ENCODE measurements at places on chromosomes 5 and 9. TPM values are rescaled to one million over a fixed set of nuclear protein-coding genes. Genes with fewer than 3 reads are reported as not detected.

Gene ADAMTS2
- 1.4 TPM for polyA plus RNA-seq

DNA sequence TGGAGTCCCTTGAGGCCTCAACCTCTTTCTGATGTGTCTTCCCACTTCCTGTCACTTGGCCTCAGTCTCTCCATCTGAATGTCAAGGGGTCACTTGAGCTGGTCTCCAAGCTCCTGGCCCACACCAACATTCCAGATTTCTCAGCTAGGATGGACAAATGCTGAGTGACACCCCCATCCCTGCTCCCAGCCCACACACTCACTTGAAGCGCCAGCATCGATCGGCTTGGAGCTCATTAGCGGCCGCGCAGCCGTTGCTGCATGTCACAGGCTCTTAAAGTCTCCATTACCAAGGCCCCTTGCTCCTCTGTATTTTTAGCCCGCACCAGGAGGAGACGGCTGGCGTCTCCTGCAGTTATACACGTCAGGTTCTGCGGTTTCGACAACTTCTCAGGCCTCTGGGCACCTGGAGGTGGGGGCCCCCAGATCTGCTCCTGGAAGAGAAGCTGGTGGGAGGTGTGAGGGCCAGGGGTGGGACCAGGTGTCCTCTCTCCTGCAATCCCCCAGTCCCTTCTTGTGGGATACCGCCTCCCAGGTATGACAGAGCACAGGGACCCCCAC, 33.4 kb upstream of the ARAP3 start:
- DNase-seq = no peak

Gene SEMA5A
- polyA plus RNA-seq = 0.54 TPM

Gene C5orf46
- not detected for polyA plus RNA-seq

DNA sequence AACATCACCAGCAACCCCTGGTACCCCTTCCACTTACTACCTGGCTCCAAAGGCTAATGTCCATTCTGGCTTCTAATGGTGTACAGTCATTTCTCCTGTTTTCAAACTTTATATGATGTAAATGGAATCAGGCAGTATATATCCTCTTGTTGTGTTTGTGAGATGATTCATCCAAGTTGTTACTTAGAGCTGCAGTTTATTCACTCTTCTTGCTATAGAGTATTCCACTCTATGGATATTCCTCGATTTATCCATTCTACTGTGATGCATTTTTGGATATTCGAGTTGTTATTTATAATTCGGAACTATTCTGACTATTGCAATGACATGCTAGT, 32.4 kb downstream of the IRF1 start:
- no peak for DNase-seq

DNA sequence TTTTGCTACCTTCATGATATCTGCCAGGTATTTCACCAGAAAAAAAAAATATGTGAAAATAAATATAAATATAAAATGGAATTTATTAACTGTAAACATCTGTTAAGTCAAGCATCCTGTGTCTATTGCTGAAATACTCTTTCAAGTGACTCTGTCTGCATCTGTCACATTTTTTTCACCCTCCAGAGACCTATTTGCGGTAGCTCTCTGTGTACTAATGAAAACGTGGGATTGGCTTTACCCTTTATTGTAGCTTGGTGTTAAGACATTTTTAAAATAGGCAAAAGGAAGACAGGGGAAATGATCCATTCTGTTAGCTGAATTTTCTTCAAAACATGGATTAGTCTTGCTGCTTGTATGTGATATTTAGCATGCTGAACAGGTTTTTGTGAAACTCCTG, 536.0 kb upstream of the WWC1 start:
- no peak for DNase-seq

All from small intestine (tissue), 16 donors.